ENCODE measurements at places on chromosomes 1 and 21.
A peak's percentile ranks its signal among the peaks of the same experiment; 100 is the strongest.

DNA sequence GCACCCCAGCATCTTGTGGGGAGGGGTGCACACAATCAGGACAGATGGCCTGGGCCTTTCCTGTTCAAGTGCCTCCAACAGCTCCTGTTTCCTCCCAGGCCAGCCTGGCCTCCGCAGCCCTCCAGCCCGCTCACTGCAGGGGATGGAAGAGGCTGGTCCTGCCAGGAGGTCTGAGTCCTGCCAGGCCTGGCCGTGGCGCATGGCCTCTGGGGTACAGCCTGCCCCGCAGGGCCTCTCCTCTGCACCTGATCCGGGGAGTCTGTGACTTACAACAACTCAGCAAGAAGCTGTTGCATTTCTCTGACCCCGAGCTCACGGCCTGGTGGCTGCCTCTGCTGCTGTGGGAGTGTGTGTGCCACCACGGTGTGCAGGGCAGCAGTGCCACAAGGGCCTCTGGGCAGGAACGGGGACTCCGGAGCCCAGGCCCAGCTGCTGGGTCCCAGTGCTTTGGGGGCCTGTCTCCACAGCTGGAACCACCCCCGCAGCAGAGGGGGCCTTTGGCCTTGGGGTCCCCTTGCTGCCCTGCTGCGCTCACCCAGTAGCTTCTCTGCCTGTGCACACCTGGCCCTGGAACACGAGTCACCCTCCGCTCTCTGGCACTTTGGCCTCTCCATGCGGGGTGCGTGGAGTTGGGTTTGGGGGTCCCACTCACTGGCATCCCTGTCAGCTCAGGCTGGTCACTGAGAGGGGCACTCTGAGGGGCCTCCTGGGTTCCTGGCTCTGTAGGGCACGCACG lies 17.4 kb upstream of the LRRC3 start:
- ATAC-seq = no peak

DNA sequence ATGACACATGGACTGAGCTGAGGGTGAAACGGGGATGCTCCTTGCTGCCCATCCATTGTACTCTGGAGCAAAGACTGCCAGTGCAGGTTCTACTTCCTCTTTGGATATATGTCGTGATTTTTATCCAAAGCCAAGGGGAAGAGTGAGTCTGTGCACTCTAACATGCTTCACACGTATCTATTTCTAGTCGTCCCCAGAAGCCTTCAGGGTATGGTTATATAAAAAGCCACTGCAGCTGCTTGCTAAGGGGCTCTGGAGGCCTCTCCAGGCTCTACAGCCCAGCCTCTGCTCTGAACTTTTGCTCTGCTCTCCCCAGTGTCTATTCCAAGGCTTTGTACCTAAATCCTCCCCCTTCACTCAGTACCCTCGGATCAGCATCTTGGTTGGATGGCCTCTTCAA lies 20.1 kb downstream of the PAFAH2 start:
- no peak for ATAC-seq

GRCh38 chr1:176193023-176193422 lies 14.1 kb downstream of the COP1 start:
- peak; percentile 56 for ATAC-seq

DNA sequence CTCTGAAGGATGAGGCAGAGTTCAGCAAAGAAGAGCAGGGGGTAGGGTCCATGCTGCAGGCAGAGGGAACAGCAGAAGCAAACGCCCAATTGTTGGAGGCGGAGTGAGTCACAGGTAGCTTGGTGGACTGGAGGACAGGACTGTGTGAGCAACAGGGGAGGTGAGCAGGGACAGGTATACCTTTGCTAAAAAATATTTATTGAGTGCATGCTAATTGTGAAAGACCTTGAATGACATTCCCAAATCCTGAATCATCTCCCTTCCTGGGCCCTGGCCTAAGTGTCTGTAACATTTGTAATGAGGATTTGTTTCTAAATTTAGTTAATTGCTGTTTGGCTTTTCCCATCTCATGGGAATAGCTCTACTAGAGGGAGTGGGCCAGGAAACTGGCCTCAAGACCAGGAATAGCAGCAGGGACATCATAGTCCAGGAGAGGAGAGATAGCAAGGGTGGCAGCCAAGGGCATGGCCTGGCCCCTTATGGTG lies 123.7 kb downstream of the FOXD2 start:
- ATAC-seq = no peak

GRCh38 chr21:25813917-25814316 lies 79.1 kb downstream of the GABPA start:
- no peak for ATAC-seq

DNA sequence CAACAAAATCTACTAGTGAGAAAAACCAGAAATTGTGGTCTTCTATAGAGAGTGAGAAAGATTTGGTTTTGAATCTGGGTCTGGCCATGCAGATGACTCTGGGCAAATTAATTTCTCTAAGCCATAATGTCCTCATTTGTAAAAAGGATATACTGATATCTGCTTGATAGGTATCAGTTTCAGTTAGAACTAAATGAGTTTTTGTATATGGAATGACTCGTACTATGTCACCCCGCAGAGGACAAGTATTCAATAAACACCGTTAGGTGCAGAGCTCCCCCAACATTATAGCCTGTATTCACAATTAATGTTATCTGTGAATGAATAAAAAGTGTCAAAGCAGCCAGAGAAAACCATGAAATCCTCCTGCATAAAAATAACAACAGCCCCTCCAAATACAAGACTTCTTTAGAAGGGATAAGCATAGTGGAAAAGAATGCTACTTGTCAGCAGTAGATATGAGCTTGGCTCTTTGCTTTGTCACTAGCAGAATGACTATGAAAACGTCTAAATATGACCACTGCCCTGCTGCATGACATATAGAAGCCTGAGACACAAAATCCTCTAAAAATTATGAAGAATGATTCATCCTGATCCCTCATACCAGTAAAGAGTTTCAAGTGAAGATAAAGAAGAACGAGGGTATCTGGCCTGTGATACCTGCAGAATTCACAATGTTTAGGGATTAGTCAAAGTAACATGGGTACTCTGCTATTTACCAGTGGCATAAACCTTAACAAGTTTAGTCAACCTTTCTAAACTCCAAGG lies 17.8 kb downstream of the SCAF4 start:
- ATAC-seq = peak; percentile 92

DNA sequence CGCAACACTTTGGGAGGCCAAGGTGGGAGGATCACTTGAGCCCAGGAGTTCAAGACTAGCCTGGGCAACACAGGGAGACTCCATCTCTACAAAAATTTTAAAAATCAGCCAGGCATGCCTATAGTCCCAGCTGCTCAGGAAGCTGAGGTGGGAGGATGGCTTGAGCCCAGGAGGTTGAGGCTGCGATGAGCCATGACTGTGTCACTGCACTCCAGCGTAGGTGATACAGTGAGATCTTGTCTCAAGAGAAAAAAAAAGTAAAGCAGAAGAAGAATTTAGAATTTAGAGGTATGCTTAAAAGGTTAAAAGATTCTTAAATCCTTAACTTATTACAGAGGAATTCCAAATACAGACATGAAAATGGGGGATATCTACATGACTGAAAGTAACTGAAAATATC lies 79.5 kb downstream of the SMYD3 start:
- no peak for ATAC-seq
